ENCODE measurements at places on chromosomes 5 and 9.

DNA sequence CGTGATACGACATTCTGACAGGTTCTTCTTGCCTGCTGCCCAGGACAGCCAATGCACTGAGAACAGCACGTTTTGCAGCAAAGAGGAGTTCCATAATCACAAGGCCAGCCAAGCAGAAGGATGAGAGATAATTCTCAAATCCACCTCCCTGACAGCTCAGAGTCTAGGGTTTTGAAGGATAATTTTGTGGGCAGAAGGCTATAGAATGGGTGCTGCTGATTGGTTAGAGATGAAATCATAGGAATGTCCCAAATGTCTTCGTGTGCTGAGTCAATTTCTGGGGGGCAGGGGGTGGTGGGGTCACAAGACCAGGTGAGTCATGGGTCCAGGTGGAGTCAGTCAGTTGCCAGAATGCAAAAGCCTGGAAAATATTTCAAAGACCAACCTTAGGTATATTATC, 175.5 kb upstream of the SLC30A5 start:
- DNase-seq: no peak

- no peak for DNase-seq
Measured at GRCh38 chr9:77851882-77852595, 179.6 kb downstream of the GNAQ start.

DNA sequence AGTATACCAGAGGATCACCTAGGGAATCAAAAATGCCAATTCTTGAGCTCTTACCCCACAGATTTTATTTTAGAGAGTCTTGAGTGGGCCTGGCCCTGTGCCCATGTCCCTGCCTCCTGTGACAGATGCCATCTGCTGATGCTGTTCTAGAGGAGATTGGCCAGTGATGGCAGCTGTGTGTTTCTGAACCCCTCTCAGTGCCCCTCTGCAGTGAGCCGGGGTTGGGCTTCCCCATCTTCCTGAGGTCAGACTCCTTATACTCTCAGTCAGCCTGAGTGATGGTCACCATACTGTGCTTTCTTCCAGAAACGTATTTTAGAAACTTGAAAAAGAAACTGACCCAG, 6.1 kb downstream of the PTCD2 start:
- no peak for DNase-seq

DNA sequence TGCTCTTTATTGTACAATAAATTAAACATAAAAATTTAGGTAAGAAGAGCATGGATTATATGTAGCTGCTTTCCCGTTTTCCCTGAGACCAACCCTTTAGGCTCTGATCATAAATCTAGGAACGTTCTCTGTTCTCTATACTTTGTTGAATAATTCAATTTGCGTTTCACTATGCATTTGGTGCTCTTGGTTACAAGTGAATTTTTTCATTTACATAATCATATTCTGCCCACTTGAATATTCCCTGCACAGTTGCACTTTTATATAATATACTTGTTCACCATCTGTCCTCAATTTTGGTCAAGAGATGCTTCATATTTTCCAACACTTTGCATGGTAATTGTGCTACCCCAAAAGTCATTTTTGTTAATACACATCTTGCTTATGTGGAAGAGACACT, 741.8 kb downstream of the CDH12 start:
- no peak for DNase-seq

DNA sequence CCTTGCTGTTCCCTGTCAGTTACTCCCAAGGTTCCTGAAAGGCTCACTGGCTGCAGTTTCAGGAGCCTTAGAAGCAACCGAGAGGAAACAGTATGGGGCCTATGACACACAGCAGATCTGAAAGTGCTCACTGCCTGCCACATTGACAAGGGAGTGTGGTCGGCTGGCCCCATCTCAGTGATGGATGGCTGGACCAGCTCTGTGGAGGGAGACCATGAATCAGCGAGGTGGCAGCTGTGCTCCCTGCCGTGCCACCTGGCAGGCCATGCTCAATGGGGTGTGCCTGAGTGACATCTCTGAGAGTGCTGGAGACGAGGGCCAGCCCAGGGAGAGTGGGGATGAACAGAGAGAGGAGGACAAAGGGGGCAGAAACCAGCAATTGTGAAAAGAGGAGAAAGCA, 49.1 kb downstream of the DOCK2 start:
- DNase-seq: no peak

- DNase-seq: peak; percentile 71
Measured at GRCh38 chr5:134101686-134102439, 12.6 kb upstream of the TCF7 start.

DNA sequence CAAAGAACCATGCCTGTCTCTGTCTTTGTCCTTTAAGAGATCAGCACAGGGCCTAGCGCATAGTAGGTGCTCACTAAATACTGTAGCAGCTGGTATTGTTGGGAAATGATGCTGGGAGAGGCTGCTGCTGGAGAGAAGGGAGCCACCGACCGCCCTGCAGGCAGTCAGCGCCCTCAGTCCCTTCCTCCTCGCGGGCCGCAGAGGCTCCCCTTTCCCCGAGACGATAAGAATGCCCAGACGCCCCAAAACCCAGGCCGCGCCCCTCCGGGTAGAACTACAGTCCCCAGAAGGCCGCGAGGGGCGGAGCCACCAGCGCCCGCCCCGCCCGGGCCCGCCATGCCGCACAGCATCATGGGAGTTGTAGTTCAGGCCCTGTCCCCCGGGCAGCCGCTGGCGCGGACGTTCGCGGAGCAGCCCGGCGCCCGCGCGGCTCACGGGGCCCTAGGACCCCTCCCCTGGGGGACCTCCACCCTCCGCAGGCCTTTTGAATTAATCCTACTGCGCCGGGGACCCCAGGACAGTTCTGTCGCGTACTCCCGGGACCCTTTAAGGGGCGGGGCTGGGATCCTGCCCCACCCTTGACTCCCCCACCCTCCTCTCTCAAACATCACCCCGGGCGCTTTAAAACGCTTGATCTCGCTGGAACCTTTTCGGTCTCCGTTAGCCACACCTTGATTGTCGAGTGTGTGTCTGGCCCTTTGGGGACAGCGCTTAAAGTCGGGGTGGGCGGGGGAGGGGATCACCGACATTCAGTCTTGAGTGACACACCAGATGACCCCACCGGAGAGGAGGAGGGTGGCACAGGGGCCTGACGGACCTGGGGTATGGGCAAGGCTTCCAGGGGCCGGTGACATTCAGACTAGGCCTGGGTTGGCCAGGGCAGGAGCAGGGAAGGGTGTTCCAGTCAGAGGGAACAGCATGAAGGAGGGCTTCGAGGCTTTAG, 24.8 kb upstream of the IER5L start:
- peak; percentile 89 for DNase-seq

GRCh38 chr5:170571875-170572852, 68.3 kb downstream of the KCNIP1 start:
- no peak for DNase-seq

DNA sequence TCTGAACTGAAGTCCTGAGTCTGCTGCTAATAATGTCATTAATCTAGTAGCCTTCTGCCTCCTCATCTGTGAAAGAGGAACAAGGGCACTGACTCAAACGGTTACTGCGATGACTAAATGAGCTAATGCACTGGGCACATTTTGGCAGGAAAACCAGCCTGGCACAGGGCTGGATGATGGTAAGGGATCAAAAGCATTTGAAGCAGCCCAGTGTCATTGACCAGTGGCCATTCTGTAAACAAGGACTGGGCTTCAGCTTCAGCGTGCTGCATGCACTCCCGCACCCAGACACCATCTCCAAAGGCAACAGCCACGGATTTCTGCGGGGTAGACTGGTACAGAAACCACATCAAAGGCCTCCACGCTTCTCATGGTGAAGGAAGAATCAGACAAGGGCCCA, 8.0 kb downstream of the GCNT4 start:
- DNase-seq: no peak

- DNase-seq: no peak
Measured at GRCh38 chr5:19886123-19886917, 101.7 kb downstream of the CDH18 start.

GRCh38 chr5:127596501-127596900, 52.4 kb upstream of the CTXN3 start:
- DNase-seq: no peak

DNA sequence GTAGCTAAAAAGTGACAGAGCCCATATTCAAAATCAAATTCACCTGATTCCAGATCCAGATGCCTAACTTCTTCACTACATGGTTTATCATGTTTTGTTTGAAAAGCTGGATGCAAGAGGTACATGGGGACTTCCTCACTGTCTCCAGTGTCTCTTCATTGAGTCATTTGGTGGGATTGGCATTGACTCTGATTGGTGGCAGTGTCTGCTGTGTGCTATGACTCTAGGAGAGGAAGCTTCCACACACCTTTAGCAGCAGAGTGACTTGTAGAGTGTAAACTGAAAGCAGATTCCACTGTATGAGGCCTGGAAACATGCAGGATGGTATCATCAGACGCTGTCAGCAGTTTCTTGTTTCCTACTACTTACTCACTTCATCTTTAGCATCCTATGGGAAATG, 250.9 kb upstream of the SEMA6A start:
- DNase-seq: no peak

GRCh38 chr9:109789556-109789955, 9.6 kb downstream of the PALM2AKAP2 start:
- no peak for DNase-seq

- DNase-seq: no peak
Measured at GRCh38 chr5:19619571-19619970, 368.4 kb downstream of the CDH18 start.

- no peak for DNase-seq
Measured at GRCh38 chr9:35683323-35683722, 6.4 kb downstream of the TPM2 start.

DNA sequence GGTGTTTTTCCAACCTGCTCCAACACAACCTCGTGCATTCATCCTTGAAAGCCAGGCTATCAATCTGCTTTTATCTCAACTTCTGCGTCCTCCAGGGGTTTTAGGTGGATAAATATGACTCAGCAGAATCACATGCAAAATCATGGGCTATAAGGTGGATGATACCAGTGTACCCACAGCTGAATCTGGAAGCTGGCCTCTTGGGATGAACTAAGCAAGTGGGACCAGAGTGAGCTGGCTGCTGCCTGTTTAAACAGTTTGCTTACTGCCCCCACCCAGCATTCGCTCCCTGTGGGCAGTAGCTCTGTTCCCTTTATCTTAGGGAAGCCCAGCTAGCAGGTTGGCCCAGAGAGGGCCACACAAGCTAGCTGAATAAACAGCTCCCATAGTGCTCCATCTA, 194.0 kb downstream of the CRB2 start:
- DNase-seq: no peak

- no peak for DNase-seq
Measured at GRCh38 chr9:3884736-3885135, 358.9 kb upstream of the RFX3 start.

DNA sequence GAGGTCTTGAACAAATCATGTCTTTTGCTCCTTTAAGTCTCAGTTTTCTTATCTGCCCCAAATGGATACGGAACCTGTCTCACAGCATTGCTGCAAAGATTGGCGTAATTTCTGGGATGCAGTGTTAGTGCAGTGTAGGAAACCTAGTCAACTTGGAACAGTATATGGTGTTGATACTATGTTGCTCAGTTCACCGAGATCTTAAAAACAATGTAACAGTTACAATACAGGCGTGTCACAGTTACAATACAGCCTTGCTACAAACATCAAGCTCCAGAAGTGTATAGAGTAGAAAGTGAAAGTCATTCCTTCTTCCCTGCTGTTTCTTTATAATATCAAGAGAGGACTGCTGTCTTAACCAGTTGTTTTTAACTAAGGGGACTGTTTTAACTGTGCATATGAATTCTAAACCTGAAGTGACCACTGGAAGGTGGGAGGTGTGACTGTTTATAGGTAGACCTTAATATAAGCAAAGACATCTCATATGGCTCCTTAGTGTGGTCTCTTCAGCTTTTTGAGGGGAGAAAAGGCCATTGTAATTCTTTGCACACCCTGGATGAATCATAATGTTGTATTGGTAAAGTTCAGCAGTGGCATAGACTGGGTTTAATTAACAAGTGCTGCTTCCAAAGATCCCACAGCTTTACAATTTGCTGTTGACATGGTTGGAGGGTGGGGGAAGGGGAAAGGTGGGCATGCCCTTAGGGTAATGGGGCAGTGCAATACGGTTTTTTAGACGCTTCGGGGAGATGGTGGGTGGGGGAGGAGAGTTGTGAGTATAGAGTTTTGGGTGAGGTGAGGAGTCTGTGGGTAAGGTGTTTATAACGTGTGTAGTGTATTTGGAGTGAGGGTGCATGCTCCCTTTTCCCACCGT, 12.9 kb downstream of the PRRC2B start:
- DNase-seq: no peak

GRCh38 chr9:107368696-107369095, 85.6 kb downstream of the RAD23B start:
- DNase-seq: no peak

DNA sequence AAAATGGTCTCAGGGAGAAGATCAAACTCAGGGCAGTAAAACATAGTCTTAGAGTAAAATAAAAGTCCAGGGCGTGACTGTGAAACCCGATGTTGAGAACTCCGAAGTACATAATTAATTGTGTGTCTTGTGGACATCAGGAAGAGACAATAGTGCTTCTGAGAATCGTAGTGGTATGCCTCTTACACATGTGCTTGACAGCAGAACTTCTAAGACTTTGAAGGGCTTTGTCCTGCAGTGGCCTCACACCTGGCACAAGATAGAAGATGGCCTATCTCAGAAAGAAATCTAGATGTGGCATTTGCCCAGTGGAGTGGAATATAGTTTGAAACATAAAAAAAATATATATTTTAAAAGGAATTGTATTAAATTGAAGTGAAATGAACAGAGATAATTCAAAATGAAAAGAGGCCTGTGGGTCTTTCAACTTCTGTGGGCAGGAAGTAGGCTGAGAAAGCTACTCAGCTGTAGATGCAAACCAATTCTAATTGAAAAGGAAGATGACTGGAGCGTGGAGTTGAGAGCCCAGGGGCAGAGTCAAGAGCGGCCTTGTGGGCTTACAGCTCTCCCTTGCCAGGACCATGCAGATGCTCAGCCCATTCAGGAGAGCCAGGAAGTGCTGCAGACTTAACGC, 468.4 kb downstream of the KDM4C start:
- DNase-seq: no peak

DNA sequence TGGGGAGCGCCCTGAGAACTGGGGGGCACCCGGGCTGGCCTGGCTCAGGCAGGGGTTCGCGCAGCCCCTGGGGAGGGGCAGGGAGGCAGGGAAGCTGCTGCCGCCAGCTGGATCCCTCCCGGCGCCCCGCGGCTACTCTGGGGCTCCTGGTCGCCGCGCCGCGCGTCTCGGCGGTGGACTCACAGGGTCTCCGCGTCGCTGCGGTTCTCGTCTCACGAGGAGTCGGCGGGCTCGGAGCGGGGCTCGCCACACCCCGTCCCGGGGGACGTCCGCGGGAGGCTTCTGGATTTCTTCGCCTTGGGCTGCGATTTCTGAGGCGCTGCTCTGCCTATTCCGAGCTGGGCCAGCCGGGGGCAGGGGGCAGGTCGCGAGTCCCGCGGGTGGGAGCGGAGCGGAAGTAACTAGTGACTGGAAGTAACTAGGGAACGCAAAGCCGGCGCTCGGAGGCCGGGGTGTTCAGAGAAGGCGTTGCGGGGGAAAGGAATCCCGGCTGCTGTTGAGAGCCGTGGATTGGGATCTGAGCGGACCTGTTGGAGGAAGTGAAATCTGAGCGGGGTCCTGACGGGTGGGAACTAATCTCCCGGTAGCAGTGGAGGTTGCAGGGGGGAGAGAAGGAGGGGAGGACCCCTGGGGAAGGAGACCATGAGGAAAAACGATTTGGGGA, 511 bp downstream of the CYSTM1 start:
- peak; percentile 68 for DNase-seq
